Brain pericyte (primary cell): ENCODE measurements at places on chromosomes 5 and 9.

GRCh38 chr9:5696884-5697283, 68.0 kb downstream of the RIC1 start:
- no peak for DNase-seq

GRCh38 chr9:16450578-16450977, 419.9 kb downstream of the BNC2 start:
- DNase-seq, result no peak

DNA sequence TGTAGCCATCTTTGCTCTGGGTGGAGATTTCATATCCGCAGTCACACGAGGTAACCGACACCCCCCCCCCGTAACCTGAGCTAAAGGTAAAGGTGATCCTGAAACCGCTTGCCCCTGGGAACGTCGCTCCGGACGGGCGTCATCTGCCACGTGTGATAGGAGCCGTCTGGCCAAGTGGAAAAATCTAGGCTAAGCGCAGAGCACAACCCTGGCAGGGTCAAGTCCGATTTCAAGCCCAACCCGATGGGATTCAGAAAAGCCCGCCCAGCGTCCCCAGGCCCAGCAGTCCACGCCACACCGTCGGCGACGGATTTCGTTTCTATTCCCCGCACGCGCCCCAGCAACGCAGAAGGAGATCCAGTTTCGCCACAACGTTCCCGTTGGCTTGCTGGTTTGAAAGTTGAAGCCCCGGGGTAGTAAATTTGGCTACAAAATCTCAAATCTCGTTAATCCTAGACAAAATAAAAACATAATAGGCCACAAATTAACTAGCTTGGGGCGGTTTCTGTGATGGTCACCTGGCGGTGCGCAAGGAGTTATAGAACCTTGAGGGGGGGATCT, 32.4 kb upstream of the NFIB start:
- DNase-seq, result no peak

GRCh38 chr5:74655206-74655605, 14.7 kb upstream of the ENC1 start:
- no peak for DNase-seq
